Stimulated activated CD4-positive, alpha-beta T cell treated with anti-CD3 and anti-CD28 coated beads, Interleukin-1b, Interleukin-23, amount 100 ng/mL, for 4 hours (primary cell): ENCODE measurements at places on chromosomes 2 and 18.

DNA sequence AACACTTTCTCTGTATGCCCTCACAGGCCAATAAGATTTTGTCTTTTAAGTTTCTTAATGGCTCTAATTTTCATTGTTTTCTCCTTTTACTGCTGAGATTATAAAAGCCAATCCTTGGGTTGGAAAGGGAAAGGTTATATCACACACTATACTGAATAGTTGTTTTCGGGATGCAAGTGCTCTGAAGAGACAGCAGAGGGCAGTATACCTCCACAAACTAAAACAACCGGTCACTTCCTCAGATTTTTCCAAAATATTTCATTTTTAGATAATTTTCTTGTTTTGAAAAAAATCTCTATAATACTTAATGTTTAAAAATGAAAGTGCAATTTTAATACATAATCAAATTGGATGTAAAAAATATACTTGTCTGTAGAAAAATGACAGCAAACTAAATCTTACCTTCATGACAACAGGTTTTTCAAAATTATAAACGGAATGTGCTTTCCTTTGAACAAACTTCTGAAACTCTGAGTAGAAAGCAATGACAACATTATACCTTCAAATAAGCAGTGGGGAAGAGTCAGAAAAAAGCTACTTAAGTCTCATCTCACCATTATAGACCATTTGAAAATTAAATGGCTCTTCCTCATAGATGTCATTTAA, 82.7 kb downstream of the ORC4 start:
- no peak for DNase-seq

- no peak for DNase-seq
These were observed 27.2 kb downstream of the SNED1 start for GRCh38 chr2:241025639-241026038.

GRCh38 chr2:171864357-171864985, 29.6 kb downstream of the SLC25A12 start:
- DNase-seq, result no peak

GRCh38 chr18:79567481-79568147, 112.0 kb upstream of the CTDP1 start:
- no peak for DNase-seq

DNA sequence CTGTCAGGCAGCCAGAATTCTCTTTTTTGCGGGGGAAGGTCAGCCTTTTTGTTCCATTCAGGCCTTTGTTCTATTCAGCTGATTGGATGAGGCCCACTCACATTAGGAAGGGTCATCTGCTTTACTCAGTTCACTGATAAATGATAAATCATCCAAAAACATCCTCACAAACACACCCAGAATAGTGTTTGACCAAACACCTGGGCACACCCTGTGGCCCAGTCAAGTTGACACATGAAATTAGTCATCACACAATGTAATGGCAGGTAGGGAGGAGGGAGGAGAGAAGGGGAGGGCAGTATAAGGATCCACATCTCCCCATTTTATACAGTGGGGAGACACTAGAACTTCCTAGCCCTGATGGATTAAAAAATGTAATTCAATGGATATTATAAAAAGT, 8.3 kb upstream of the RMC1 start:
- no peak for DNase-seq

- no peak for DNase-seq
These were observed 60.8 kb downstream of the HS1BP3 start for GRCh38 chr2:20589975-20590703.

GRCh38 chr2:192885569-192886160, 690.9 kb upstream of the TMEFF2 start:
- DNase-seq, result no peak

- no peak for DNase-seq
These were observed 31.3 kb downstream of the DGKD start for GRCh38 chr2:233385489-233386044.

GRCh38 chr2:19902216-19902740, 495 bp upstream of the TTC32 start:
- DNase-seq, result no peak

DNA sequence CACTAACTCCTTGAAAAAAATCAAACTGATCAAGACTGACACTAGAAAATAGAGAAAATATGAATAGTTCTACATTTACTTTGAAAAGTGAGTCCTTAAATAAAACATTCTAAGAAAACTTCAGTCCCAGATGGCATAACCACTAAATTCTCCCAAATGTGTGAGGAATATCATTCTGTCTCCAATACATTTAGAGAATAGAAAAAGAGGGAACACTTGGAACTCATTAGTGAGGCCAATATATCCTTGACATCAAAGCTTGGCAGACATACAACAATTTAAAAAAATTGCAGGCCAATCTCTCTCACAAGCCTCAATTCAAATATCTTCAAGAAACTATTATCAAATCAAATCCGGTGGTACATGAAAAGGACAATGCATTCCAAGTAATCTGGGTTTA, 79.3 kb upstream of the TMEM247 start:
- no peak for DNase-seq

DNA sequence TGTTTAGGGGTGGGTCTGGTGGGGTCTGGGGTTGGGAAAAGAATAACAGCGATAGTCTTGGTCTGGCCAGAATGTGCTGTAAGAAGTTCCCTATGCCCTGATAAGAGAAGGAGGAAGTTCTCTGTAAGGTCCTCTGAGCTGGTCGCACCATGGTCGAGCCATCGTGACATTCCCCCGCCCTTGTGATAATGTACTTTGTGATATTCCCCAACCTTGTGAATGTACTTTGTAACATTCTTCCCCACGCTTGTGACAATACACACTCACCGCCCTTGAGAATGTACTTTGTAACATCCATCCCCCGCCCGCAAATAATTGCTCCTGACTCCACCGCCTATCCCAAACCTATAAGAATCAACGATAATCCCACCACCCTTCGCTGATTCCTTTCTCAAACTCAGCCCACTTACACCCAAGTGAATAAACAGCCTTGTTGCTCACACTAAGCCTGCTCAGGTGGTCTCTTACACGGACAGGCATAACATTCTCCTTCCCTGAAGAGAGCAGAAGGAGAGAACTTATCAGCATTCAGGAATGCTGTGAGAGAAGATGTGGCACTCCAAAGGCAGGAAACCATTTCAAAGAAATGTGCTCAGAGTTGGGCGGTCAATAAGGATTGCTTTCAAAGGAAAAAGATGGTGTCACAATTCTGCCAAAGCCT, 17.8 kb upstream of the DUSP19 start:
- no peak for DNase-seq

GRCh38 chr18:37330173-37330572, 235.4 kb downstream of the CELF4 start:
- DNase-seq, result no peak

DNA sequence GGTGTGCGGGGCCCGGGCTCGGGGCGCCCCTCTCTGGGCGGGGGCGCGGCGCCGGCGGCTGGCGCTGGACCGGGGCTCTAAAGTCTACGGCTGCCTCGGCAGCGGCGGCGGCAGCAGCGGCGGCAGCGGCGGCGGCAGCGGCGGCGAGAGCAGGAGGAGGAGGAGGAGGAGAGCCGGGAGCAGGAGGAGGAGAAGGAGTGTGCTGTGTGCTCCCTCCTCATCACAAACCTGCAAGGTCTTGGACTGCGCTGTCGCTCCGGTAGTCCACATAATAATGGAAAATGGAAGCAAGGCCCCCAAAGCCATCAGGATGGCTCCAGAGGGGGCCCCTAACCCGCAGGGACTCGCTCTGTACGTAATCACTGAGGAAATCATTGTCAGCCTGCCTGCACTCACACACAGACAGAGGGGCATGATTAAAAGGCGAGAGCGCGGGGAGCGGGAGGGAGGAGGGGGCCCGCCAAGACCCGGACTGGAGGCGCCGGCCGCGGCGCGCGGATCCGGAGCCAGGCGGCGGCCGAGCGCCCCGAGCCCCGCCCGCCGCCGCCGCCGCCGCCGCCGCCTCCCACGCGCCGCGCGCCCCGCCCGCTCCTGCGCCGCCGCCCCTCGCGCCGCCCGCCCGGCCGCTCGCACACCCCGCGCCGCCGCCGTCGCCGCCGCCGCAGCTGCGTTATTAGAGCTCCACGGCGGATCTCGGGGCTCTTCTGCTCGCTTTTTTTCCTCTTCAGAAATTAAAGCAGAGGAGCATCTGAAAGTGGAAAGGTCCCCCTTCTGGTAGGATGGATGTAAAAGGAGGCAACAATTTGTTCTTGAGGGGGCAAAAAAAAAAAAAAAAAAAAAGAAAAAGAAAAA, at the start of gene ZNF521:
TSS of gene ZNF521 (minus strand) at position 390 of the 852 bp plus-strand sequence. CDS start 1,220 bp downstream, outside the sequence.
- peak; percentile 42 for DNase-seq

- DNase-seq, result no peak
These were observed 7.8 kb downstream of the INO80C start for GRCh38 chr18:35489913-35490490.

DNA sequence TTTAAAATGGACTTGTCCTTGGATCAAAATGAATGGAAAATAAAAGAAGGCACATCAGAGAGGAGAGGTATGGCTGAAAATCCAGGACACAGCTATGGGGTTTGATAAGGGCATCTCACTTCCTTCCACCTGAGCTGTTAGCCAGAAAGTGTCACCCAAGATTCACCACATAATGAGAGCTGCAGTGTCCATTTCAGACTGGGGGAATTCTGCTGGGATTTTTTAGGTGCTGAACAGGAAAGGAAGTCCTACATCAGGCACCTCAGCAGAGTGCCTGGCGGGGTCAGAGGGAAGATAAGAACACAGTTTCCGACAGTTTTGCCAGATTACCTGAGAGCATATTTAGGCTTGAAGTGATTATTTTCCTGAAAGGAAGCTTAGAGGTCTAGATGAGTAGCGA, 187.6 kb upstream of the HNMT start:
- DNase-seq, result no peak

GRCh38 chr2:3635171-3635974, 22.6 kb upstream of the ALLC start:
- no peak for DNase-seq

GRCh38 chr2:1798115-1798784, 53.9 kb upstream of the PXDN start:
- no peak for DNase-seq

GRCh38 chr2:240460253-240460711, 24.8 kb downstream of the GPC1 start:
- DNase-seq, result no peak

- no peak for DNase-seq
These were observed 129.7 kb upstream of the PARD3B start for GRCh38 chr2:204415406-204416181.

GRCh38 chr2:127089478-127090235, 17.3 kb downstream of the BIN1 start:
- no peak for DNase-seq

GRCh38 chr2:218557941-218558340, 10.2 kb downstream of the USP37 start:
- no peak for DNase-seq

- DNase-seq, result no peak
These were observed 36.0 kb downstream of the CDK15 start for GRCh38 chr2:201842131-201842860.

DNA sequence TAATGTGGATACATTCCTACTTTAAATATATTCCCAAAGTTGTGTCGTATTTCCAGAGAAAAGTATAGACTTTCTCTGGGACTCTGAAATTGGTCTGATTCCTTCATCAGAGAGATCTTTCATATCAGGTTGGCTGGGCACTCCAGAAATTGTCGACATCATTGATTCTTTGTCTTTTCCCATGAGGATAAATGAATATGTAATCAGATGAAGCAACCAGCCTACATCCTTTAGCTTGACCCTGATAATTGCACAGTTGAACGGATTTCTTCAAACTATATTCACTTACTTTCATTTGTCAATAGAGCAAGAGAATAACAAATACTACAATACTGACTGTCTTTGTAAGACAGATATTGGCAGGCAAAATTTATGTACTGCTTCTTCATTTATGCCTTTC, 680.2 kb upstream of the LRRTM4 start:
- DNase-seq, result no peak

GRCh38 chr2:223589901-223590300, 12.3 kb downstream of the SCG2 start:
- DNase-seq, result no peak

- DNase-seq, result no peak
These were observed 46.3 kb upstream of the VIT start for GRCh38 chr2:36650031-36650829.

DNA sequence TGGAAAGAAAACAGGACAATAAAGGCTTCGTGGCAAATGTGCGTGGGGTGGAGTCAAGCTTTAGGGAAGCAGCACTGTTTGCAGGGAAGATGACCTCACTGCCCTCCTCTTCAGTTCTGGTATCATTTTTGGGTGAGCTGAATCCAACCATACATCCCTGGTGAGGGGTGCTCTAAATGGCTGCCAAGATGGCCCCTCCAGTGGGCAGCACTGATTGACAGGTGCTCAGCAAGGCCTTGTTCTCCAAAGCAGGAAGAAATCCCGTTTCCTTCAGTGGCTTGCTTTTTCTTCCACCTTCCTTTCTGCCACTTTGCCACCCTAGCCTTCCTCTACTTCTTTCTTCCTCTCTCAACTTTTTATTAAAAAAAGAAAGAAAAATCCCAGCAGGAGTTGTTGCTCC, 132.8 kb upstream of the SP5 start:
- DNase-seq, result no peak

DNA sequence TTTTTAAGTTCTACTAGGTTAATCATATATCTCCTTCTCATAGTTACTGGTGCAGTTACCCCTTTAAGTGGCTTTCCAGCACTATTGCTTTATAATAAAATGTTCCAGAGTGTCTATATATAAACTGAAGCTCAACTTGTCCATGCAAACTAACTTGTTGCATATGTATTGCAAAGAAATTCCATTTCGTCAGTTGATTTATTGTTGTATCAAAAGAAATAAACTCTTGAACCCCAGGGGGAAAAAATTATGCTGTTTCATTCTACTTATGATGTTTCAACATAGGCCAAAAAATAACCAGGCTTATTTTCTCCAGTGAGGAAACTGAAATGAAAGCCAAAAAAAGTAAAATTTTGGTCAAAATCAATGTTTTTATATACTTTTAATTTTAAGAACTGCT, 491.9 kb downstream of the NR4A2 start:
- DNase-seq, result no peak

DNA sequence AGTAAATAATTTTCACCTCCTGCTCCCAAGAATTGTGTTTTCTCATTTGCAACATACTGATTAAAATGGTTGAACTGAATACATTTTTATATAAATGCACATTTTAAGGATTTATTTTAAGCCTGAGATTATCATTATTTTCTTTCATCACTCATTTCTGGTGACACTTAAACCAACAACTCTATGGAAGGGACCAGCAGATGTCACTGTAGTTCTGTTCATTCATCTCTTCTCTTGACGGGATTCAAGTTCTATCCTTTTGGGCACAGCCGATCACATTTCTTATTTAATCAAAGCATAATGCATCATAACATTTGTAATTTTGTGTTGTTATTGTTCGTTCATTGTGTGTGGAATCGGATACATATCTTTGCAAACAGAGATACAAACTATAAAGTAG, 417.9 kb downstream of the HRH4 start:
- DNase-seq, result no peak

DNA sequence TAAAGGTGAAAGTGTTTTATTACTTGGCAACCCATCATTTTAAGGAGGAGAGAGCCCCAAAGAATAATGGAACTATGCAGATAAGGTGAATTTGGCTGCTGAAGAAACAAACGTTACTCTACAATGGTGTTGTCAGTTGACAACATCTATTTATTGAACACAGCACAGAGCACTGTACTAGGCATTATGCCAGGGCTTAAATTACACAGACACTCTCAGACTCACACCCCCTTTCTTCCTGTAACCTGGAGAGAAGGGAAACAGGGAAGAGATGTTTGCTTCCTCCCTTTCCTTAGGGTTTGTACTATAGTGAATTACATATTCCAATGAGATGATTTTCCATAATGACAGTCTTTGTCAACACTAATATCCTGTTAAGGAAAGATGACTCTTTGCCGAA, 94.0 kb upstream of the ATP5MC3 start:
- DNase-seq, result no peak

GRCh38 chr2:88770016-88770415, 78.5 kb downstream of the RPIA start:
- no peak for DNase-seq
